ENCODE measurements at places on chromosomes 5 and 9.

GRCh38 chr9:97672403-97672802 lies 24.7 kb downstream of the XPA start:
- no peak for DNase-seq

DNA sequence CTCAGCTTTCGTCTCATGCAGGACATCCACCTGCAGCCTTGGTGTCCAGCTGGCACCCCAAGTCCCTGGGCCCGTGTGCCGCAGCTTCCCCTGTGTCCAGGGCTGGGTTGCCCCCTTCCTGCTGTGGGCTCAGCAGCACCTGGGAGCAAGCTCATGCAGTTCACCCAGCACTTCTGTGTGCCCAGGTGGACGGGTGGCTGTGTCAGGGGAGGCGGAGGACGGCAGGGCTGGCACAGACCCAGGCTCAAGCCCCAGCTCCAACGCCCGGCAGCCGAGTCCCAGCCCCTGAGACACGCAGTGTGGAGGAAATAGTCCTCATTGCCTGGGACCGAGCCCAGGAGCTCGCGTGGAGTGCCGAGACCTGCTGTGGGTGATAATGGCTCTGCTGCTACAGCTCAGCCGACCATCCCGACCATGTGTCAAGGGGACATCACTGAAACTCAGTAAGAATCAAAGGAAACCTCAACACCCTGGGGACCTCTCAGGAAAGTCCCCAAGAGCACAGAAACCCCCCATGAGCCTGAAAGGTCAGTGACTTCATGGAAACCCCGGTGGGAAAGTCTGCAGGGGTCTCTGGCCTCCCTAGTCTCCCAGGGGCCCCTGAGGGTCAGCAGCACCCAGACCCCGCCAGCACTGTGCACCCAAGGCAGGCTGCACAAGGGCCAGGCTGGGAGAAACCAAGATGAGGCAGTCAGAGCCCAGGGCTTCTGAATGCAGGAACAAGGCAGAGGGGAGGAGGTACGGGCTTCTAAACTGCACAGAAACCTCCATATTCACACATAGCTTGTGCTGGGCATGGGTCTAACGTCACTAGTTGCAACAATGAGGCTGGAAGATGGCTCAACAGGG lies 38.8 kb downstream of the LPCAT1 start:
- DNase-seq, result no peak

GRCh38 chr5:158590746-158591300 lies 508.9 kb downstream of the EBF1 start:
- no peak for DNase-seq

- no peak for DNase-seq
Measured at GRCh38 chr5:152188251-152188650, 216.8 kb downstream of the NMUR2 start.

- DNase-seq, result no peak
Measured at GRCh38 chr5:112485934-112486355, 66.9 kb upstream of the EPB41L4A start.

DNA sequence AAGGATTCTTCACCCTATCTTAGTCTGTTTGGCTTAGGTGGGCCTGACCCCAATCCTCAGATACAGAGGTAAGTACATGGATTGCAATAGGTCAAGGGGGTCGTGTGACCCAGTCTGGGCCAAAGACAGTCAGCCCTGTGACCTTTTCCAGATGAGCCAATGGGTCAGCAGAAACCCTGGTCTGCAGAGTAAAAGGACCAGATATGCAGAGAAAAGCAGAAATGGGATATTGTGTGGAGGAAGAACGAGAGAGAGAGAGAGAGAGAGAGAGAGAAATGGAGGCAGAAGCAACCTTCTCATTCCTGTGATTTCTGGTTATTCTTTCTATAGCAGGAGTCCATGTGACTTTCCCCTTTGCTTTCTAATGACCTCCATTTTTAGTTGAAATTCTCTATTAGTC lies 40.4 kb upstream of the CRB2 start:
- DNase-seq, result no peak

- no peak for DNase-seq
Measured at GRCh38 chr5:34728236-34728635, 72.1 kb downstream of the RAI14 start.

GRCh38 chr5:137214446-137215189 lies 284.5 kb downstream of the SPOCK1 start:
- no peak for DNase-seq

- no peak for DNase-seq
Measured at GRCh38 chr9:37992924-37993349, 76.1 kb downstream of the SHB start.

- DNase-seq, result no peak
Measured at GRCh38 chr5:67268231-67269021, 71.8 kb upstream of the CD180 start.

- DNase-seq, result no peak
Measured at GRCh38 chr5:60822285-60822556, 21.8 kb downstream of the ELOVL7 start.

DNA sequence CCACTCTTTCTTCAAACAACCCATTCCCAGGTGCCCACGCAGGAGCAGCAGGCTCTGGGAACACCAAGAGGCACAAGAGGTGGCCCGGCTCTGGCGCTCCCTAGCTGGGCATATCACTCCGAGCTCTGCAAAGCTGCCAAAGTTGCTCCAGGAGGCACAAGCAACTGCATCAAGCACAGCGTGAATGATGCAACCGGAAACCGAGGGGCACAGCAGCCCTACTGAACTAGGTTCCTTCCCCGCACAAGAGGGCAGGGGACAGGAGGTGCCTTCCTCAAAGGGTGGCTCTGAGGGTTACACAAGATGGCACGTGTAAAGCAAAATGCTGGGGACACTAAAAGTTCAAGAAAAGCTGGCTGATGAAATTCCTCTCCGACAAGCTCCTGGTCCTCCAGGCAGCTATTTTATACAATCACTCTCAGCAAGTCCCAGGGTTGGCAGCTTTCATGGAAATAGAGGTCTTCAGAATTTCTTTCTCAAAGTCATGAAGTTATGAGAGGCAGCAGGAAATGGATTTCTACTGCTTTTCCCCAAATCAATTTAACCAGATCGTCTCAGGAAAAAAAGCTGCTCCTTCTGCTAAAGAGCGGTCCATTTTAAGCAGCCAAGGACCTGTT lies 22.9 kb downstream of the PSMB7 start:
- DNase-seq, result no peak

DNA sequence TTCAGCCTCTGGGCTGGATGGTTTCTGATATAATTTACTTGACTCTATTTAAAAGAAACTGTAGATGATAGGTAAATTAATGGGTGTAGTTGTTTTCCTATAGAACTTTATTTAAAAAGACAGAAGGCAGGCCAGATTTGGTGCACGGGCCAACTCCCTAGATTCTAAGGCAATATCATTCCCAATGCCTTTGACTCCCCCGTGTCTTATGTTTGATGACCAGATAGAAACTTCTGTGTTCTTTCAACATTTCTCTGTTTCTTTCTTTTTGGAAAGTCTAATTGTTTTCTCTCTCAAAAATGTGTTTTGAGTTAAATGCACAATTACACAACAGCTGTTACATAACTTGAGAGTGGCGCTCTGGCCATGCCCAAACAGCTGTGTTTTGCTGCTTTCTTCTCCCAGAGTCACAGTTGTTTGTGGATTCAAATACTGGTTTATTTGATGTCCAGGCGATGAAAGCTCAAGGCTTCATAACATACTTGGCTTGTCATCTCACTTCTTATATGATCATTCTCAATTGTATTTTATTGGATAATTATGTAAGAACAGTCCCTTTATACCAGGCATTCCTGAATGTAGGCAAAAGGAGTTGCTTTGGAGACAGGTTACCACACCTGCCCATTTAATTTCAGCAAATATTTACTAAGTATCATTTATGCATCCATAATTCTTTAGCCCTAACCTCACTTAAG lies 1.7 kb upstream of the ALDH1A1 start:
- DNase-seq, result no peak

DNA sequence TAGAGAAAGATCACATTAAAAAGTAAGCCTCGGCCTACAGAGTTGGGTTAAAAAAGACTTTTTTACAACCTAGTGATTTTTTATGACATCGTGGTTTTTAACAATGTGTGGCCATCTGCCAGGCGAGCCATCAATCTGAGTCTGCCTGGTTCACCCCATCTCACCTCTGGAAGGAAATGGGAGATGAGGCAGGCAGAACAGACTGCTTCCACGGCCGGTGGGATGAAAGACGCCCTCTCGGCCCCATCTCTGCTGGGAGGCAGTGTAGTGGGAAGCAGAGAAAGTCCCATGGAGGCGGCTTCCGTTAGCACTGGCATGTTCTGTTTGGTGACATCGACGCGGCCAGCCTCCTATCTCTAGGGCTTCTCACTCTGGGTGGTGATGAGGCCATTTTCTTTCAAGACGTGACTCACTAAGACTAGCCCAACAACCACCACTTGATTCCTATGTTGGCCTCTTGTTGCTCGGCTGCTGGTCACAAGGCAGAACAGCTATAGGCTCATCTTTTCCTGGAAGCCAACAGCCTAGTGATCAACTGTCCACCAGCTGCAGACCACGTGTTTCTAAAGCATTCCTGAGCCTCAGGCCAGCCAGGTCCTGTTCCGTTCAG lies 132.4 kb upstream of the OTULINL start:
- no peak for DNase-seq

- no peak for DNase-seq
Measured at GRCh38 chr5:76811214-76811613, 7.6 kb upstream of the F2RL1 start.

DNA sequence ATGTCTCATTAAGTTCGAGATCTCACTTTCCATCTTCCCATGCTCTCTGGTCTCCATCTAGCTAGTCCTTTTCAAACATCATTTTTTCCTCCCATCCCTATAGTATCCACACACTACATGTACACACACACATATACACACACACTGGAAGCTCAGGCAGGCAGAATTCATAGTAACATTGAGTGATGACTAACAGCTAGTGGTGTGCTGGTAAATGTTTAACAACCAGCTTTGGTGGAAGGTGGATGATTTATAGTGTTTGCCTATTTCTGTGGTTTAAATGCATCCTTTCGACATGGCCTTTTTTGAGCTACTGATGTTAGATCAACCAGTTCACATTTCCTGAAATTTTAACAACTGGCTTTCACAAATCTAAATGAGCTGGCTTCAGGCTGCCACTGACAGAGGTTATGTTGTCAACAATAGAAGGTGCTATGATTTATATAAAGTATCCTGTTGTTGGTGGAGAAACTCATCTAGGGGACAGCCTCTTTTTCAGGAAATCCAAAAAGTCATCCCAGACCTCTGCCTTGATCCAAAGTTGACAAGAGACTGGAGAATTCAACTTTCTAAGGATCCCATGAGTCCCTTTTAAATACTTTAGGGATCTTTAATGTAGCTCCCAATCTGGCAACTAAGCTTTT lies 117.8 kb downstream of the CCDC192 start:
- no peak for DNase-seq
